NCI-H1105 (cell line): ENCODE measurements at places on chromosomes 6 and 20.

GRCh38 chr20:1616858-1617434 is 2.9 kb downstream of the SIRPB1 start:
- DNase-seq: no peak

GRCh38 chr6:44737829-44738528 is 350.5 kb downstream of the CDC5L start:
- no peak for DNase-seq

DNA sequence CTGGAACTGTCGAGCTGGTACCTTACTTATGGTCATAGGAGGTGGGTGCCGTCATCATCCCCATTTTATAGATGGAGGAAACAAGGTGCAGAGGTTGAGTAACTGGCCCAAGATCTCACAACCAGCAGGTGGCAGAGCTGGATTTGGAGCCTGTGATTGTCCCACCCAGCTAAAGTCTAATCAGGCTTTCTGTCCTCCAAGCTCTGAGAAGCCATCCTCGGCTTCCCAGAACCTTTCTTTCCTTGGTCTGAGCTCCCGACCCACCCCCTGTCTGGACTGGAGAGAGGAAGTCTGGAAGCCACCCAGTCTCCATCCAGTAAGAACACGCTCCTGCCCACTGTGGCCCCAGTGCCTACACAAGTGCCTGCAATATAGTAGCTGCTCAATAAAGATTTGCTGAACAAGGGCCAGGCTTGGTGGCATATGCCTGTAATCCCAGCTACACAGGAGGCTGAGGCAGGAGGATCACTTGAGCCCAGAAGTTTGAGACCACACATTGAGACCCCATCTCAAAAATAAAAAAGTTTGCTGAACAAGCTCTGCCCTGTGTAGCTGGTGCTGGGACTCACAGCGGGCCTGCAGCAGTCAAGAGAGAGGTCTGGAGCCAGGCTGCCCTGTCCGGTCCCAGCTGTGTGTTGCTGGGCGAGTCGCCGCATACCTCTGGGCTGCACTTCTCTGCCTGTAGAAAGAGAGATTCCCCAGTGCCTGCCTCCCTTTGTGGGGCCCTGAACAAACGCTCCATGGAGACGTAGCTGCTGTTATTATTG is 32.5 kb upstream of the DLGAP4 start:
- no peak for DNase-seq

GRCh38 chr20:44296011-44296410 is 15.0 kb downstream of the FITM2 start:
- peak; percentile 58 for DNase-seq

DNA sequence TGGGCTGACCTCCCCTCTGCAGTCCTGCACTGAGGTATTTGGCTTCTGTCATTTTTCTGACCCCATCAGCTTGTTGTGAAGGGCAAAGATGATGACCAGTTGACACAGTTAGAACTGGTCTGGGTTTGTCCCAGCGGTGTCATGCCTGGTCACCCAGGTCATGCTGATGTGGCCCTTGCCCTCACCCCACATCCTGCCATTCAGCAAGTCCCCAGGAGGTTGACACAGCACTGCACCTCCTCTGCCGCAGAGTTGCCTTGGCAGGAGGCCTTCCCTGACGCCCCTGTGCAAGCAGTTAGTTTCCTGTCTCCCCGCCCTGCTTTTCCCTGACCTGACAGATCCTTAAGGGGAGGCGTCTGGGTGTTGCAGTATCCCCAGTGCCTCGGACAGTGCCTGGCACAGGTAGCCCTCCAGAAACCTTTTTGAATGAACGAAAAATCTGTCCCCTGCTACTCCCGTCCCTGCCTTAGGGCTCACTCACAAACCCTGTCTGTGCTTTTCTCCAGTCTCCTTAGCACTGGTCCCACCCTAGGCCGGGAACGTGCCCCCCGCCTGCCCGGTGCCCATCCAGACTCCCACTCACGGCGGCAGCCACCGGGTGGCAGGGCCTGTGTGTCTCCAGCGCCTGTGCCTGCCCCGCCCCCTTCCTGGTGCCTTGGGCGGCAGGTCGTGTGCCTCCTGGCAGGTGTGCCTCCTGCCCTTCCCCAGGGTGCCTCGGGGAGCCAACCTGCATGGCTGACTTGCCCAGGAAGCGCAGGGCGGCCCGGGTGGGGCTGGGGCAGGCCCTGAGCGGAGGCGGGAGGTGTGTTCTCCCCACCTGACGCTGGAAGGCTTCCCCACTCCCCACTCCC is 146.3 kb upstream of the RNF24 start:
- DNase-seq: peak; percentile 19

GRCh38 chr6:45949256-45949655 is 66.4 kb downstream of the CLIC5 start:
- DNase-seq: no peak

DNA sequence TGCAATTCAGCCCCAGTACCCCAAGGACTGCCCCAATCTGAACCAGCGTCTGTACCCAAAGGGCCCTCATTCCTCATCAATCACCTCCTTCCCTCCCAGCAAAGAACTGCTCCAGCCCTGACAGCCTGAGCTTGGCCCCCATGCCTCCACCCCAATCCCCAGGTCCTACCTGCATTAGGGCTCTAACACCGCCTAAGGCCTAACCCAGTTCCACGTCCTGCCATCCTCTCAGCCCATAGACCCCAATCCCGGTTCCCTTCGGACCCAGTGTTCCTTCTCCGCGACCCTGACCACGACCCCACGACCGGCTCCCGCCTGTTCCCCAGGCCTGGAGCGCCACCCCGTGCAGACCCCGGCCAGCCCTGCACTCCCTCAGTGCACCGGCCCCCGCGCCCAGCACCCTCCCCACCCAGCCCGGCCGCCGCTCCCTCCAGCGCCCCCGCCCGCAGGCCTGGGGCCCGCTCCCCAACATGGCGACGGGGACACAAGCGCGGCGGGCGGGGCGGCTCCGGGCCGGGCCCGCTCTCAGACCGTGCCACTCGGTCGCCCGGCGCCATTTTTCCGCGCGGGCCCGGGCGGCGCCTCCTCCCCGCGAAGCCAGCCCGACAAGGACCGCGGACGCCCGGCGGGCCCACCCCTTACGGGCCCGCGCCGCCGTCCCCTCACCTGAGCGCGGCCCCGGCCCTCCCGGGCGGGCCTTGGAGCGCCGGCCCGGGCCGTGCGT is 483 bp downstream of the NCOA6 start:
- DNase-seq: peak; percentile 48
